T-helper 2 cell treated with Interferon-gamma antibody and Interleukin-4, amounts not matched to agents 5 μg/mL and 100 μg/mL, for 36 hours (primary cell): ENCODE measurements at places on chromosomes 4 and X.
A peak's percentile ranks its signal among the peaks of the same experiment; 100 is the strongest.

DNA sequence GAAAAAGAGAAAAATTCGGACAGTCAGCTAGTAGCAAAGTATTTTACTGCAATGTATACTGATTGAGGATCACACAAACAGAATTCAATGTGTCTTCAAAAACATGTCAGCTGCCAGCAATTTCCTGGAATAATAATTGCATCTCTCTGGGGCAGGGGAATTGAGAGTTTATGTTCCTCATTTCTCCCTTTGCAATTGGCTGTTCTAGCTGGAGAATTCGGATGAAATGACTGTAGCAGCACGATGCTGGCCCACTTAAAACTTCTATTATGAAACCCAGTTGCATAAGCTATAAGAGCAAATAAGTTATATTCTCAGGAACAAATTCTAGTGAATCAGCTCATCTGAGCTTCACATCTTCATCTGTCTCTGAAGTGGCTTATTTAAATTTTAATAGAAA, 99.9 kb upstream of the CPEB2 start:
- no peaks in the 10 kb centered on the region for H3K36me3 ChIP-seq
- no peaks in the 10 kb centered on the region for H3K4me1 ChIP-seq
- no peak for DNase-seq
- no peak overlapping the region for H3K4me3 ChIP-seq
- peaks cover 1% of the 10 kb centered on the region for H3K27me3 ChIP-seq

DNA sequence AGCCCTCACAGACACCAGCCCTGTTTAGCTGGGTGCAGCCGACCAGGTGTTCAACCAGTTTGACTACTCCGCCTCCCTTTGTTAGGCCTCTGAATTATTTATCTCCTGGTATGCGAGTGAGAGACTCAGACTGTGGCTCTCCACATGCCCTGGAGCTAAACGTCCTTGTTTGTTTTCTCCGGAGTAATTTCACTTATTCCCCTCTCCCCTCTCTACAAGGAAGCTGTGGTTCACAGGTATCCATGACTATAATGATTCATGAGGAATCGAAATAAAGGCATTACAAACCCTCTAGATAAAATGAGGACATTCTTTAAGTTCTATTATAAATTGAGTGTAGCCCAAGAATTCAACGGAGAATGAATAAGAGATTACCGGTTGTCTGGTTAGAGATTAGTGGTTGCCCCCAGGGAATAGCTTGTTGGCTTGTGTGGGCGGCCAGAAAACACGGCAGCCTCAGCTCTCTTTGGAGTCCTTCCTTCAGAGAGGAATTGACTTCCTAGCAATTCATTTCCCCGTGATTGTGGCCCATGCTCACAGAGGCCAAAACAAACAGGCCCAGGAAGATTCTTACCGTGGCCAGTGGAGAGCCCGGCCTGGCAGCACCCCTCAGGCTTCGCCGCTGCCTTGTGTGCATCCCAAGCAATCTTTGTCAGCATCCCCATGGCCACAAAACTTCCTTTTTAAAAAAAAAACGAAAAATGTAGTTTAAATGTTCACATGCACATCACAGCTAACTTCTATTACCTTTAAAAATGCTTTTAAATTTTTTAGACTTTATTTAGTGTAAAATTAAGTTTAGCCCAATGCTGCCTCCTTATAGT, 60.2 kb upstream of the CBR4 start:
- no peak overlapping the region for H3K27ac ChIP-seq
- no peak overlapping the region for H3K4me3 ChIP-seq
- H3K36me3 ChIP-seq, result no peaks in the 10 kb centered on the region
- no peaks in the 10 kb centered on the region for H3K4me1 ChIP-seq
- no peaks in the 10 kb centered on the region for H3K27me3 ChIP-seq
- no peak for DNase-seq

DNA sequence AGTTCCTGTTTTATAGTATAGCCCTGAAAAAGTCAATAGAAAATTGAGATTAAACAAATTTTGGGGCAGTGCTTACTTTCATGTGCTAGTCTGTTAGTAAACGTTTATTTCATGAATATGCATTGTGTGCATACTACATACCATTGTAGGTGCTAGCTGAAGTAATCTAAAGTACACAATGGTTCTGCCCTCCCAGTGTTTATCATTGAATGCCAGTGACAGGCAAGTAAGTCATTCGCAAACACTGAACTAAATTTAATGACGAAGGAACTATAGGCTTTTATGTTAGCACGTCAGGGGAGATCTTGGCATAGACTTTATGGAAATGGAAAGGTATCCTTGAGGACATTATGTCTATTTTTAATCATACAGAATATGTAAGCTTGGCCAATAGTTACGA, 426.9 kb upstream of the EPHA5 start:
- no peak overlapping the region for H3K4me3 ChIP-seq
- DNase-seq, result no peak
- no peaks in the 10 kb centered on the region for H3K36me3 ChIP-seq
- no peak overlapping the region for H3K27ac ChIP-seq
- no peaks in the 10 kb centered on the region for H3K4me1 ChIP-seq

- DNase-seq, result peak; percentile 5
- H3K4me3 ChIP-seq, result peak overlapping the region; percentile 37
- peaks cover 77% of the 10 kb centered on the region for H3K27me3 ChIP-seq
Observed at GRCh38 chr4:168631241-168632162, 134.7 kb downstream of the PALLD start.

DNA sequence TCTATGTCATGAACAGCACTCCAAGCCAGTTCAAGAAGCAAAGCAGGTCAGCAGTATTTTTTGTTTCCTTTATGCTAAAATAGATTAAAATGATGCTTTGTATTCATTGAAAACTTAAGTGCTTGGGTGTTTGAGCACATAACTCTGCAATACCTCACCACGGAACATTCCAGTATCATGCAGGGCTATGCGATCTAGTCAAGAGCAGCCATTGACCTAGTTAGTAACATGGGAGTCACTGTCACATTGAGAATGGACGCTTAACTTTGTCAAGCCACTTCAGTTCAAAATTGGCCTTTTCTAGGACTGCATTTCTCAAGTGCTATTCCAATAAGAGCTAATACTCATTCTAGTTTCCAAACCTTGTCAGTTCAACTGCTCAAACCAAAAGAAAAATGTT, 160.1 kb upstream of the FSTL5 start:
- H3K27ac ChIP-seq, result no peak overlapping the region
- no peak for DNase-seq
- H3K27me3 ChIP-seq, result no peaks in the 10 kb centered on the region
- no peaks in the 10 kb centered on the region for H3K36me3 ChIP-seq

- H3K4me1 ChIP-seq, result peaks cover 4% of the 10 kb centered on the region
- H3K27me3 ChIP-seq, result peaks cover 2% of the 10 kb centered on the region
- H3K36me3 ChIP-seq, result no peaks in the 10 kb centered on the region
- no peak overlapping the region for H3K27ac ChIP-seq
- no peak overlapping the region for H3K4me3 ChIP-seq
- no peak for DNase-seq
Observed at GRCh38 chrX:155148724-155149537, 67.3 kb upstream of the VBP1 start.

DNA sequence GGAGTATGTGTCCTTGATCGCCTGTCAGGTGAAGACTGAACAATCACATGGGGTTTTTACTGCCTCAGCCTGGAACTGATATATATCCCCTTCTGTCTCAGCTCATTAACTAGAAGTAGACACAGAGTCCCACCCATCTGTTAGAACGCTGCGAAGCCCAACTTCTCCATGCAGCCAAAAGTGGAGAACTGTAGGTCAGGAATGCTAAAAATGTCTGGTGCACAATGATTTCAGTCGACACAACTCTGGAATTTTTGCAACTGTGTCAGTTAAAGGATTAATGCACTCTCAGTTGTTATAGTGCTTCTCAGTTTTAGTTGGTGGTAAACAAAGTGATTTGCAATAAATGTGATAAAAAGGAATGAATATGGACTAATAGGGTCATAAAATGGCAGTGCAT, 287.2 kb downstream of the INPP4B start:
- DNase-seq, result no peak
- peak overlapping the region; percentile 18 for H3K4me3 ChIP-seq
- peaks cover 57% of the 10 kb centered on the region for H3K4me1 ChIP-seq
- no peak overlapping the region for H3K27ac ChIP-seq
- no peaks in the 10 kb centered on the region for H3K36me3 ChIP-seq

- DNase-seq, result no peak
- no peaks in the 10 kb centered on the region for H3K27me3 ChIP-seq
- H3K4me1 ChIP-seq, result peaks cover 20% of the 10 kb centered on the region
Observed at GRCh38 chrX:54534271-54534670, 4.3 kb downstream of the GNL3L start.

- H3K36me3 ChIP-seq, result no peaks in the 10 kb centered on the region
- no peaks in the 10 kb centered on the region for H3K4me1 ChIP-seq
- H3K27ac ChIP-seq, result no peak overlapping the region
- no peaks in the 10 kb centered on the region for H3K27me3 ChIP-seq
- no peak for DNase-seq
- H3K4me3 ChIP-seq, result no peak overlapping the region
Observed at GRCh38 chrX:22105231-22105630, 73.1 kb downstream of the PHEX start.

GRCh38 chr4:86592553-86593249, 1.4 kb upstream of the PTPN13 start:
- no peak overlapping the region for H3K4me3 ChIP-seq
- H3K27me3 ChIP-seq, result peaks cover 46% of the 10 kb centered on the region
- H3K27ac ChIP-seq, result no peak overlapping the region
- no peaks in the 10 kb centered on the region for H3K36me3 ChIP-seq

DNA sequence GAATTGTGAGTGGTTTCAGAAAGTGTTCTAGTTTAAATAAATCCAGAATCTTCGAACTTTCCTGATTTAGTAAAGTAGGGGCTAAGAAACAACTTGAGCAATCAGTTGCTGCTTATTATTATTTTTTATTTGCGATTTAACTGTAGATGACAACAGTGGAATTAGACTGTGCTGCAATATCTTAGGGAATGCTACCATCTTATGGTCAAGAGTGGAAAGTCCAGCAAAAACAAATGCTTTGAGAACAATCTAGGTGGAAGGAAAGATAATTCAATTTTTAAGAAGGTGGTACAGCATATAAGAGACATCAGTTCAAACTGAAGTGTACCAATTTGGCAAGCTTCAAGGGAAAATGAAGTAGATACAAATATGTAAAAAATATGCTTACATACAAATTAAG, 73.3 kb downstream of the CYLC1 start:
- H3K4me3 ChIP-seq, result no peak overlapping the region
- H3K27me3 ChIP-seq, result no peaks in the 10 kb centered on the region
- H3K27ac ChIP-seq, result no peak overlapping the region
- DNase-seq, result no peak

DNA sequence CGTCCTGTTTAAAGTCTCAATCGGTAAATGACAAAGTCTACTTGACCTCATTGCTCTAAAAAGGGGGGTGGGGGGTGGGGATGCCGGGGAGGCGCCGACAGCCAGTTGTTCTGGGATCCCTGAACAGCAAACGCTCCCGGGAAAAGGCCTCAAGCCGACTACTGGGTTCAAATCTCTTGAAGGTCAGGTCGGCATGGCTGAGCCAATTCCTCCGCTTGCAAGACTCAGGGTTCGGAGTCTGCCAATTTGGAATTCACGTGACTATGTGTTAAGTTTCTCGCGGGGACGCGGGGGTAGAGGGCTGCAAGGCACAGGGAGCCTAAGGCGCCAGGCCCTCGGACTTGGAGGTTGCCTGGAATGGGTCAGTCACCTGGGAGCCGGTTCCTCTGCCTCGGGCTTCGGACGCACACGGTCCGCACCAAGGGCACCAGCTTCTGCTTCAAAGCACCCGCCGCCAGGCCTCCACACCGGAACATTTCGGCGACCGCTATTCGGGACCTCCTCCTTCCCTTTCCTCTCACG, 399 bp downstream of the AIFM1 start:
- H3K27ac ChIP-seq, result peak overlapping the region; percentile 90
- H3K36me3 ChIP-seq, result peaks cover 5% of the 10 kb centered on the region
- H3K27me3 ChIP-seq, result no peaks in the 10 kb centered on the region

- H3K4me1 ChIP-seq, result no peaks in the 10 kb centered on the region
- DNase-seq, result no peak
- H3K27ac ChIP-seq, result no peak overlapping the region
Observed at GRCh38 chr4:83589279-83589678, 53.4 kb downstream of the GPAT3 start.

DNA sequence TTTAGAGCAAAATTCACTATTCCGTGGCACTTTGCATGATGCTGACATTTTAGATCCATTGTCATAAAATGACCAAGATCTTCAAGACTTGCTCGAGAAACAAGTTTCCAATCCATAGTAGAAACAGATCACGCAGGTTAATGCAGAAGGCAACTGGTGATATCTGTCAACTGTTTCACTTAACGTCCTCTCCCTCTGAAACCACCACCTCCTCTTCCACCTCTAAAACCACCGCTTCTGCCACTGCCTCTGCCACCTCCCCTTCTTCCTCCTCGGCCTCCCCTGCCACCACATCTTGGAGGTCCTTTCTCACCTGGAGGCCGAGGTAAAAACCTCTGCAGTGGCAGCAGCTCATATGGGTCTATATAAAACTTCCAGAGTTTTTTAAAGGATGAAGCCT, 84.6 kb upstream of the IRF2 start:
- H3K4me3 ChIP-seq, result no peak overlapping the region
- peaks cover 2% of the 10 kb centered on the region for H3K36me3 ChIP-seq
- H3K27me3 ChIP-seq, result no peaks in the 10 kb centered on the region
- DNase-seq, result no peak
- H3K27ac ChIP-seq, result no peak overlapping the region
- peaks cover 12% of the 10 kb centered on the region for H3K4me1 ChIP-seq

- DNase-seq, result no peak
- H3K36me3 ChIP-seq, result peaks cover 58% of the 10 kb centered on the region
- H3K4me1 ChIP-seq, result peaks cover 46% of the 10 kb centered on the region
- H3K27ac ChIP-seq, result peak overlapping the region; percentile 19
- peak overlapping the region; percentile 28 for H3K4me3 ChIP-seq
- H3K27me3 ChIP-seq, result no peaks in the 10 kb centered on the region
Observed at GRCh38 chr4:102871772-102872171, 3.0 kb downstream of the CISD2 start.

- no peak overlapping the region for H3K27ac ChIP-seq
- H3K4me1 ChIP-seq, result no peaks in the 10 kb centered on the region
- DNase-seq, result no peak
- H3K27me3 ChIP-seq, result no peaks in the 10 kb centered on the region
- H3K4me3 ChIP-seq, result no peak overlapping the region
Observed at GRCh38 chr4:5500165-5500564, 208.2 kb downstream of the EVC2 start.

DNA sequence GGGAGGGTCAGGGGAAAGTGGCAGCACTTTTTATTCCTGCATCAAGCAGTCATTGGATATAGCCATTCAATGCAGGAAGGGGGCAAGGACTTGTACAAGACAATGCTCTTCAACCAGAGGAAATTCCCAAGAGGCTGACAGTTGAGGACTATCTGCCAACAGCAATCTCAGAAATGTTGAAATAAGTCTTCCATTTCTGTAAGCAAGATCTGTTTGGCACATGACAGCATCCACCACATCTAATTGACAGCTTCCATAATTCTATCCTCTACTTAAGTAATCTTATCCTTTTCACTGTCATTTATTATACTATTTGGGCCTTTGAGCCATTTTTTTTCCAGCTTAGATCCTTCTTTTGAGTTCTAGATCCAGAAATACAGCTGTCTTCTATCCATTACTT, 110.7 kb downstream of the CFAP299 start:
- peaks cover 2% of the 10 kb centered on the region for H3K27me3 ChIP-seq
- H3K4me3 ChIP-seq, result no peak overlapping the region
- no peaks in the 10 kb centered on the region for H3K4me1 ChIP-seq
- no peak overlapping the region for H3K27ac ChIP-seq
- DNase-seq, result no peak

GRCh38 chrX:96807318-96807717, 76.4 kb upstream of the RPA4 start:
- no peaks in the 10 kb centered on the region for H3K36me3 ChIP-seq
- DNase-seq, result no peak
- H3K4me1 ChIP-seq, result no peaks in the 10 kb centered on the region
- H3K27me3 ChIP-seq, result no peaks in the 10 kb centered on the region
- H3K4me3 ChIP-seq, result no peak overlapping the region
